ENCODE measurements at places on chromosomes 1 and 21.

DNA sequence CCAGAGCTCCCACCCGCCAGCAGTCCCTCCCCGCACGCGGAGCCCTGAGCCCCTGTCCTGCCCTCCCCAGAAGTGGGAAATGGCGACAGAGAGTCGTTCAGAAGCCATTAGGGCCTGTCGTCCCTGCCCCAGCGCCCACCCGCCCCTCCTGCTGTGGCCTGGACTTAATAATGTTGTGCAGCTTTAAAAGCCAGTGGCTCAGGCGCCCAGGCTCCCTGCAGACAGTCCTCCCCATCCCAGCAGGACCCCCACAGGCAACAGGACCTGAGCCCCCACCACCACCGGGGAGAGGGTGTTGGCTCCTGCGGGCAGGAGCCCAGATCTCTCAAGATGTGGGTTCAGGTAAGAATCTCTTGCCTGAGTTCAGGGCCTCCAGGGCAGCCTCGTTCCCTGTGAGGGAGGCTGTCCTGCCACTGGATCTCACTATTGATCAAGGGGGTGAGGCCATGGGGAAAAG lies 125.3 kb upstream of the RUNX3 start:
- DNase-seq, result no peak

DNA sequence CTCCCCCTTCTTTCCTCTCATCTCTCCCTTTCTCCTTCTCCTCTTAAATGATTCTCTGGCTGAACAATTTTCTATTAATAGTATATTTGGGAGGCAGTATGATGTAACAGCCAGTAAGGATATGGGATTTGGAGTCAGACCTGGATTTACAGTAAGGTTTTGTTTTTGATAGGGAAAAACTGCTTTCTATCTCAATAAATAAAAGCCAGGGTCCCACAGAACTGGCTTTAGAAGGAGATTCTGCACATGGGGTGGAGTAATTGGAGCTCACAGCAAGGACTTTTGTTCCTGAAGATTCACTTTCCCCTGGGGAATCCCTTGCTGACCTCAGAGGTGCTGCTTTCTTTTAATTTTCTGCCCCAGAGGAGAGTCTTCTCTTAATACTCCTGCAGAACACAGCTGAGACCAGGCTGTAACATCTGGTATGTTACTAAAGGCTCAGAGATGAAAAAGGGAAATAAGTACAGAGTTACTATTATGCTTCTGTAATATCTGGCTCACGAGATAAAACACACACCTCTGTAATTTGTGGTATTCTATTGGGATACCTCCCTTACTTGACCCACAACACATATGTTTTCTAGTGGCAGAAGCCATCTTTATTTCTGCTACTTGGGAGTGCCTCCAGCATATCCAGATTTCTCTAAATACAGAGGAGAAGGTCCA lies 13.4 kb downstream of the EPB41 start:
- DNase-seq, result no peak

DNA sequence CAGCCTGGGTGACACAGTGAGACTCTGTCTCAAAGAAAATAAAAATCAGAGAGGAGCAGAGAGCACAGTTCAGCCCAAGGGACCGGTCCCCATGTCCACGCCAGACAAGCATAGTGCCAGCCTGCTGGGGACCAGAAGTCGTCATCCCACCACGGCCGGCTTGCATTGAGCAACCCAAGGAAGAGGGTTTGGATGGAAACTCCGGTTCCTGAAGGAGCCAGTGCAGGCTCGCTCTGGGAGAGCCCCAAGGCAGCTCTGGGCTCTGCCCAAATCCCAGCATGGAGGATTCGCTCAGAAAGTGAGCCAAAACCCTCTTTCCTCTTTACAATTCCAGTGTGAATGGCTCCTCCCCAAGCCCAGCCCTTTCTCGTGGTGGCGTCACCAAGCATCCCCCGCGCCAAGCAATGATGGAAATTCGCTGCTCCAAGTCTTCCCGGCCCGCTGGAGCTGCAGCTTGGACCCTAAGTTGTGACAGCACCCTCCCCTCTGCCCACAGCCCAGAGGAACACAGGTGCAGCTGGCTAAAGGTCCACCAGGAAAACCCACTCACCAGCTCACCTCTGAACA lies 64.1 kb upstream of the SLC25A33 start:
- DNase-seq, result no peak

GRCh38 chr1:200042119-200042551 lies 14.6 kb downstream of the NR5A2 start:
- DNase-seq, result no peak

DNA sequence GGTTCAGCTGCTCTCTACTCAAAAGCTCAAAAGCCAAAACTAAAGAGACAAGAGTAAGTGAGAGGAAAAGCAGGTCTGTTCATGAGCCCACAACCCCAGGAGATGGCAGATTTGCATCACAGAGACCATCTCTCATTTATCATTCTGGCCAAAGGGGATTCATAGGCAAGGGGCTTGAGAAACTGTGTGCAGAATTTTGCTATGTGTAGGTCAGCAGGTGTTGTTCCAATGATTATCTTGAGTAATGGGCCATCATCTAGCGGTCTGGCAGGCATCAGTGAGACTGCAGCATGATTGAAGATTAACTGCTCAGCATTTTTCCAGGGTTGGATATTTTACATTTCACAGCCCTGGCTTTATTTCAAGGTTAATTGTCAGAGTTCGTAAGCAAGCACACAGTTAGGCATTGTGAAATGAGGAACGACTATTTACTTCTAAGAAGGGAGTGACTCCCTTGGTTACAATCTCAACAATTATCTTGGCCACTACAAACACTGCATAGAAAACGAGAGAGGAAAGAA lies 1204.6 kb upstream of the TMPRSS15 start:
- DNase-seq, result no peak

DNA sequence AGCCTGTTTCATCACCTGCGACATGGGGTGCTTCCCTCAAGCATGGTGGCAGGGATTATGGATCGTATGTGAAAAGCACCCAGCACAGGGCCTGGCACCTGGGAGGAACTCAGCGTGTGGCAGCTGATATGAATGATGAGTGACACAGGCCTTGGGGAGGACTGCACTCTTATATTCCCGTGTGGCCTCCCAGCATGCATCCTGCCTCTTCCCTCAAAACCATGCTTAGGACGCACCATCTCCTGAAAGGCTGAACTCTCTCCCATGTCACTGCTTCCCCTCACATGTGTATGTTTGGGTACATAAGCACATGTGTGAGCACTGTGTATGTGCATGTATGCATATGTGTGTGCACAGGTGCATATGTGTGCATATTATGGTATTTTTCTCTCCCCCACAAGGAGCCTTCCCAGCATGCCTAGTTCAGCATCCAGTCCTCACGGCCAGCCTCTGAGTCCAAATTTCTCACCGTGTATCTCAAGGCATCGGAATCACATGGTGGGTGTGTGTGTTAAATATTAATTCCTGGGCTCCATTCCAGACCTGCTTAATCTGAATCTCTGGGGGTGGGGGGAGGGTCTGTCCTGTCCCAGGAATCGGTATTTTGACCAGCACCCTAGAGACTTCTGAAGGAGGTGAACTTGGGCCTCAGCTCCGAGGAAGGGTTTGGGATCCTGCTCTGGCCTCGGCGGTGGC lies 12.8 kb downstream of the MYOM3 start:
- no peak for DNase-seq

DNA sequence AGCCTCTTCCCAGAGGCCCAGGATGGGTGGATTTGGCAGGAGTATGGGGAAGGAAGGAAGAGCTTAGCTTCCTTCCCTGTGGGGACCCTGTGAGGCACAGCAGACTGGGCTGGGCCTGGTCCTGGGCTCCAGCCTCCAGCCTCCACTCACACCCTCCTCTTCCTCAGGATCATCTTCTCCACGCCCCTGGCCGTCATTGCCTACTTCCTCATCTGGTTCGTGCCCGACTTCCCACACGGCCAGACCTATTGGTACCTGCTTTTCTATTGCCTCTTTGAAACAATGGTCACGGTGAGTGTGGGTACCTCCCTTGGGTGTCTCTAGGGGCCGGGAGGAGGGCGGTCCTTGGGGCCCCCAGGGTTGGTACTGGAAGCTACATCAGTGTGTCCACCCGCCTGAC lies 10.1 kb downstream of the MFSD2A start:
- DNase-seq, result no peak

- no peak for DNase-seq
These were observed 15.6 kb downstream of the C1orf159 start for GRCh38 chr1:1100296-1100695.

- DNase-seq, result peak; percentile 30
These were observed 26.9 kb upstream of the SLC44A3 start for GRCh38 chr1:94793296-94793656.

DNA sequence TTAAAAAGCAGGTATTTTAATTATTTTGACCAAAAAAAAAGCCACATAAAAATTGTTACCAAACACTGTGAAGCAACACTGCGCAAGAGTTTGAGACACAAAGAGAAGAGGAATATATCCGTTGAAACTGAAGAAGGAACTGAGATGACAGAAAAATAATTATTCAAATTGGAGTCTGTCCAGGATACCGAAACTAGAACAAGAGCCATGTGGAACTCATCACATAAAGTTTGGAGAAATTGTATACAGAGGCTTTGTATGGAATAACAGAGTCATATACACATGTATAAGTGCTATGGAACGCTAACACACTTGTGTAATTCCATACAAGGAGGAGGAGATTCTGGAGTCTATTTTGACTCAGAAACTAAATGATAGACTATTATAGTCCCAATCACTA lies 675.1 kb upstream of the ADGRL2 start:
- DNase-seq, result no peak

GRCh38 chr1:94768036-94768435 lies 52.1 kb upstream of the SLC44A3 start:
- no peak for DNase-seq

- no peak for DNase-seq
These were observed 13.3 kb downstream of the ARV1 start for GRCh38 chr1:230992100-230992774.

- DNase-seq, result peak; percentile 31
These were observed 54.4 kb upstream of the CDC42BPA start for GRCh38 chr1:227372726-227373130.

DNA sequence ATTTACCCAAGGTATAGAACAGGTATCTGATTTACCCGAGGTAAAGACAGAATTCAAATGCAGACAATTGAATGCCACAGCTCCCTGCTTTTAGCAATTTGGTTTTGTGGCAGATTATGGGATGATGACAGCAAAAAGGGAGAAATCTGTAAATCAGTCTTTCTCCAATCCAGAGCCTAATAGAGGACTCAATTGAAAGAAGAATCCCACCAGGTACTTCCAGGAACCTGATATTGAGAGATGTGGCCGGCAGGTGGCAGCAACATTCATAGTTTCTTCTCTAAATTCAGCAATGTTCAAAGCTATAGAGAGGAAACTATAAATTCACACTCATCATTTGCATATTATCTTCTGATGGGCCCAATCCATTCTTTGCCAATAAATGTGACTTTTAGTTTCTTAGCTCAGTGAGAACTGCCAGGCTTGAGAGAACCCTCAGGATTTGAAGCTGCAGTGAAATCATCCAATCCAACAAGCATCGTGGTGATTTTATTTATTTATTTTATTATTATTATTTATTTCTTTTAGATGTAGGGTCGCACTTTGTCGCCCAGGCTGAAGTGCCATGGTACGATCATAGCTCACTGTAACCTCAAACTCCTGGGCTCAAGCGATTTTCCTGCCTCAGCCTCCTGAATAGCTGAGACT lies 9.8 kb upstream of the PHACTR4 start:
- DNase-seq, result peak; percentile 48

GRCh38 chr1:154485106-154485505 lies 16.9 kb upstream of the TDRD10 start:
- no peak for DNase-seq

- no peak for DNase-seq
These were observed 13.5 kb downstream of the RNF2 start for GRCh38 chr1:185058876-185059275.

DNA sequence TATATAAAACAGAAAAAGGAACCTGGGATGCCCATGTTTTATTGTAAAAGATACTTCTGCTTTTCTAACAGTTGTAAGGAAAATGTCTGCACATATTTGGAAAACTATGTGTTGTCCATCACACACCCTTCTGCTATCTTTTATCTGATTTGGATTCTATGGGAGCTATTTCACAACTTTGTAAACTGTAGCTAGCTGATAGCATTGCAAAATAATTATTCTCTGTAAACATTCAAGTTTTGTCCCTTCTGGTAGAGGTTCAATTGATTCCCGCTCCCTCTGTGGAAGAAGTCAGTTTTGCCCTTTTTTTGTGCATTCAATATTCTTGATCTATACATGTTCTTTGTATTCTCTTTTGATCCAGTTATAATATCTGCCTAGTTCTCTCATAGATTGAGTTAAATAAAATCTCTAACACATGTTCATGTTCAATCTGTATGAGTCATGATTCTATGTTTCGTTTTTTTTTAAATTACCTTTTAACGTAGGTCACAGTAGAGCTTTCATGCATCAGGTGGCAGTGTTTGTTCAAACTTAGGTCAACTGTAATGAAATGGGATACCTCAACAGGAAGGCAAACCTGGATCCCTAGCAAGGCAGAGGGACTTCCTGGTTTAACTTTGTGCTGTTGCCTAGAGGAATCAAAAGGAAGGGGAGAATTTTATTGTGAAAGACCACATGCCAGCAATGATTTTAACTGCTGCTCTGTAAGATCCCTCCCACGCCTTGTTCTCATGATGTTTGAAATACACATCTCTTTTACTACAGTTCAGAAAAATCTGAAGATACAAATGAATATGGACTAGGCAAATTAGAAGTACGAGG lies 26.0 kb upstream of the BCL9 start:
- no peak for DNase-seq

GRCh38 chr1:155942578-155943141 lies 1.2 kb downstream of the RXFP4 start:
- no peak for DNase-seq

GRCh38 chr1:117594261-117594990 lies 11.4 kb upstream of the TENT5C start:
- no peak for DNase-seq

GRCh38 chr21:45361033-45361997 lies 43.6 kb upstream of the COL18A1 start:
- no peak for DNase-seq

- DNase-seq, result no peak
These were observed 166.4 kb upstream of the IRF2BP2 start for GRCh38 chr1:234776256-234776875.

DNA sequence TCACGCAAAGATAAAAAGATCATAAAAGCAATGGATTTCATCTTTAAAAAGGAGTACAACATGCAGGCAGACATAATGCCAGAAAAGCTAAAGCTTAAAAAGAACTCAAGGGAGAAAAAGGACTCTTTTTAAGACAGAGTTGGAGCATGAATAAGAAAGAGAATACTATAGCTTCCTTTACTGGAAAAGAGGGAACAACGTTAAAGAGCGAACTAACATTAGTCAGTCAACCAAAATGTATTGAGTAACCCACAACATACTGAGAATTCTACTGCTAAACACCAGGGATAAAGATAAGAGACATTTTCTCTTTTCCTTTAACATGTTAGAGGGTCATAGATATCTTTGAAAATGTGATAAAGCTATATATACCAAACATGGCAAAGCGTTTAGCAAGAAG lies 182.0 kb downstream of the DUSP10 start:
- no peak for DNase-seq

GRCh38 chr1:108669679-108670078 lies 8.8 kb upstream of the HENMT1 start:
- DNase-seq, result no peak

GRCh38 chr1:179883040-179883744 lies 1.1 kb downstream of the TOR1AIP1 start:
- peak; percentile 44 for DNase-seq

All from AG08396 (cell line).